T-helper 2 cell treated with Interferon-gamma antibody and Interleukin-4, amounts not matched to agents 5 μg/mL and 100 μg/mL, for 36 hours (primary cell): ENCODE measurements at places on chromosomes 5 and 9.

- DNase-seq = peak; percentile 45
- H3K4me1 ChIP-seq = peaks cover 41% of the 10 kb centered on the region
- H3K4me3 ChIP-seq = peak overlapping the region; percentile 32
- peaks cover 2% of the 10 kb centered on the region for H3K36me3 ChIP-seq
Observed at GRCh38 chr5:143698574-143698973, 113.4 kb upstream of the HMHB1 start.

GRCh38 chr9:32348106-32348695, 36.2 kb upstream of the ACO1 start:
- H3K4me1 ChIP-seq = peaks cover 7% of the 10 kb centered on the region
- no peak for DNase-seq
- H3K36me3 ChIP-seq = no peaks in the 10 kb centered on the region
- H3K4me3 ChIP-seq = no peak overlapping the region
- H3K27me3 ChIP-seq = no peaks in the 10 kb centered on the region

DNA sequence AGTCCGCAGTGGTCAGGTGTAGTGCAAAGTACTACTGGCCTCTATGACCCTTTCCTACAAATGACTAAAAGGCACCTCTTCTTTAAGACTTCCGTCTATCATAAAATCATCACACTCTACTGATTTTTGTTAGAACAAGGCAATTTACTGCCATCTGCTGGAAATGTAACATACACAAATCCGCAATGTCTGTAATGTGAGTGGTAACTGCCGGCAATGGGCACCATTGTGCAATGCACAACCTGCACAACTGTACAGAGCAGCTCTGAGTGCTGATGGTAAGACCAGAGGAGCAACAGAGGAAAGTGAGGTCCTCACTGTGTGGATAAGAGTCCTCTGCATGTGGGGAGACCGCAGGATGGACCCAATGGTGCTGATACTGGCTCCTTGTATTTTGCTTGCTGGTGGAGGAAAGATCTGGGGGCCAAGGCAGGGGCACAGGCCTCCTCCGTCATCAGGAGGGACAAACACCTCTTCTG, 103.7 kb downstream of the ATPSCKMT start:
- no peak overlapping the region for H3K4me3 ChIP-seq
- H3K27me3 ChIP-seq = no peaks in the 10 kb centered on the region
- H3K27ac ChIP-seq = no peak overlapping the region
- no peaks in the 10 kb centered on the region for H3K36me3 ChIP-seq

DNA sequence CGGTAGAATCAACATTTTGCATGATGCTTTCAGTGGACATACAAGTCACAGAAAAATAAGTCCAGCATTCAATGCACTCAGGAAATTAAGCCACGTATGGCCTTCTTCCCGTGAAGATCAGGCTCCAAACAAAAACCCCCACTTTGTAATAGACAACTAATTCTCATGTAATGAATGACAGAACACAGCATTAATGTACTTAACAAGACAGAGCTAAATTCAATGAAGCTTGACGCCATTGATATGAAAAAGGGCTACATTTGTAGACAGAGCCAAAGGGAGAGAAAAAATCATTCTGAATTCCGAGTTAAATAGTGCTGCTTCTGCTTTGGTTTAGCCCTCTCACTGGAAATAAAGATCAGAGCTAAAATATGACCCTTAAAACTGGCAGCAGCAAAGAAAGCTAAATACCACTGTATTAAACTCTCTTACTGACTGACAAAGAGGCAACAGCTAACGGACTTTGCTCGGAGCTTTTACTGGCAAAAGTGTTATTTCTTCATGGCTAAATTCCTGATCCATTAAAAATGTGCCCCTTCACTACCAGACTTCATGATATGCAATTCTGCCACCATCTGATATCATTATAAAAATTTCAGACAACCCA, 250.5 kb downstream of the BNC2 start:
- H3K27ac ChIP-seq = no peak overlapping the region
- H3K4me3 ChIP-seq = no peak overlapping the region
- no peaks in the 10 kb centered on the region for H3K27me3 ChIP-seq
- no peak for DNase-seq
- H3K4me1 ChIP-seq = no peaks in the 10 kb centered on the region
